ENCODE measurements at places on chromosomes 5 and 9.

- DNase-seq, result no peak
Measured at GRCh38 chr9:95666096-95666784, 149.5 kb upstream of the PTCH1 start.

GRCh38 chr5:153835891-153836515 is 202.7 kb downstream of the FAM114A2 start:
- DNase-seq, result no peak

GRCh38 chr5:89573345-89573744 is 690.4 kb upstream of the MEF2C start:
- no peak for DNase-seq

DNA sequence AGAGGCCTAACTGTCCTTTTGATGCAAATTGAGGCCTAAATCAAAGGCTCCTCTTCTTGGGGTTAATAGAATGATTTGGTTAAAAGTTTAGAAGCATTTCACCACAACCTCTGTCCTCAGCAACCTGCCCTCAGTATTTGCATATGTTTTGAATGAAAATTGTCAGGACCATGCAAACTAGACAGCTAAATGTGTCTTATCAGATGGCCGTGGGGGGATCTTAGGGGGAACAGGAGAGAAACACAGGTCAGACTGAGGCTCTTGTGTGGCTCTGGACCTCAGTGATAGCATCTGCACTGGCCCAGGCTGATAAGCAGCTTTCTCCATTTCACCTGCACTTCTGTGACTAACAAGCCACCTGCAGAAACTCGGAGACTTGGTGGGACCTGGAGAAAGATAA is 49.0 kb downstream of the FOXI1 start:
- DNase-seq, result no peak

- no peak for DNase-seq
Measured at GRCh38 chr9:36870960-36871359, 163.1 kb downstream of the PAX5 start.

DNA sequence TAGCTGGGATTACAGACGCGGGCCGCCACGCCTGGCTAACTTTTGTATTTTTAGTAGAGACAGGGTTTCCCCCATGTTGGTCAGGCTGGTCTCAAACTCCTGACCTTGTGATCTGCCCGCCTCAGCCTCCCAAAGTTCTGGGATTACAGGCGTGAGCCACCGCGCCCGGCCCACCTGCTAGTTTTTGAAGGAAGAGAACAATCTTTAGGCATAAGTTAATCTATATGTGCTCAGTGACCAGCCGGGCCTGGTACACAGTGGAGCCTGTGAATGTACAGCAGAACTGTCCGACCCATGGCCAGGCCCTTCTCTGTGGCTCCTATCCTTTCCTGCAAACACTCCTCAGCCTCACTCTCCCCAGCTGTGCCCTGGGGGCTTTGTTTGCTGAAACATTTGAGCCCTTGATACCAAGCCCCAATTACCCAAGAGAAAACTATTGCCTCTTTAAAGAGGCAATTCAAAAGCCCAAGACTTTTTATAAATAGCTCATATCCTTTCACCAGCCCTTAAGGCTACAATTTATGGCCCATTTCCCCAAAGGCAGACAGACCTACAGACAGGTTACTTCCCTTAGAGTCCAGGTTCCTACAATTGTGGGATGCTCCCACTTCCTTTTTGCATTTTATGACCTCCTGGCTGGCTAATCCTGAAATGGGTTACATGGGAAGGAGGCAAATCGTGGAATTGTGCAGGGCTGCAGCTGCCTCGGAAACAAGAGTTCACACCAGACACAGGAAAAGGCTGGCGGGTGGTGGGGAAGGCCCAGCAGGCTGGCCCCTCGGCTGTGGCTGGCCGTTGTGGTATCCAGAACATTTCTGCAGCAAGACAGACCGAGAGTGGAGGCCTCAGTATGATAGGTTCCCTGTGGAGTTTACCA is 37.5 kb downstream of the SPRY4 start:
- no peak for DNase-seq

GRCh38 chr5:150601491-150602345 is 38.7 kb upstream of the SYNPO start:
- DNase-seq, result no peak

GRCh38 chr9:105114318-105114717 is 130.1 kb upstream of the SLC44A1 start:
- no peak for DNase-seq

DNA sequence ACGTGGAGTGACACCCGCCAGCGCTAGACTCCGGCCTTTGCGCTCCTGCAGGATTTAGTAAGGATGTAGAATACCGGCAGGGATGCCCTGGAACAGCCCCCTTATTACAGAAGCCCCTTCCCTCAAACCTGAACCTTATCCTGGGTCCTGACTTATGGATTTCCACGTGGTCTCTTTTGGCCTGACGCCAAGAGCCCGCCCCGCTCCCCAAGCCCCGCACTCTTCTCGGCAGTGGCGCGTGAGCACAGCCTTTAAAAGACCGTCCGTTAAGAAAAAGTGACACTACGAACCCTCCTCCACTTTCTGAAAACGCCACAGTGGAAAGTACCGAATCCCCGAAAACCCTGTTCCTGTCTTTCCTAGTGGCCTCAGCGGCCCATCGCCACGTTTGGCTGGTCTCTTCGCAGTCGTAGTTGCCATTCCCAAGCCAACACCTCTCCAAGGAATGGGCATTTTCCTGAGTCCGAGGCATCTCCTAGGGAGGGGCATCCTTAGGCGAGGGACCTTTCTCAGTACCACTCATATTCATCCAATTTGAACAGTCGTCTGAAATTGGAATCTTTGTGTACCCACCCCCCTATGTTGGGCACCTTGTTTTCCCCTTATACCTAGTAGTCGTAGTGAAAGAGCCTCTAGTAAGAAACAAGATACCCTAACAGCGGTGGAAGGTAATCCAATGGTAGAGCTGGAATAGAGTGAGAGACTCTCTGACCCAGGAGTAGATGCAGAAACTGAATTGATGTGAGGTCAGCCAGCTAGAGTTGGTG is 732 bp upstream of the MCIDAS start:
- DNase-seq, result no peak

DNA sequence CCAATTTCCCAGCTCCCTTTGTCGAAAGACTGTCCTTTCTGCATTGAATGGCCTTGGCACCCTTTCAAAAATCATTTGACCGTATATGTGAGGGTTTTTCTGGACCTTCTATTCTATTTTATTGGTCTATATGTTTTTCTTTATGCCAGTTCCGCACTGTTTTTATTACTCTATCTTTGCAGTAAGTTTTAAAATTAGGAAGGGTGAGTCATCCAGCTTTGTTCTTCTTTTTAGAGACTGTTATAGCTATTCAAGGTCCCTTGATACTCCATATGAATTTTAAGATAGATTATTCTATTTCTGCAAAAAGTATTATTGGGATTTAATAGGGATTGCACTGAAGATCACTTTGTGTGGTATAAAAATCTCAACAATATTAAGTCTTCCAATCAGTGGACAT is 44.2 kb upstream of the STARD4 start:
- DNase-seq, result no peak

DNA sequence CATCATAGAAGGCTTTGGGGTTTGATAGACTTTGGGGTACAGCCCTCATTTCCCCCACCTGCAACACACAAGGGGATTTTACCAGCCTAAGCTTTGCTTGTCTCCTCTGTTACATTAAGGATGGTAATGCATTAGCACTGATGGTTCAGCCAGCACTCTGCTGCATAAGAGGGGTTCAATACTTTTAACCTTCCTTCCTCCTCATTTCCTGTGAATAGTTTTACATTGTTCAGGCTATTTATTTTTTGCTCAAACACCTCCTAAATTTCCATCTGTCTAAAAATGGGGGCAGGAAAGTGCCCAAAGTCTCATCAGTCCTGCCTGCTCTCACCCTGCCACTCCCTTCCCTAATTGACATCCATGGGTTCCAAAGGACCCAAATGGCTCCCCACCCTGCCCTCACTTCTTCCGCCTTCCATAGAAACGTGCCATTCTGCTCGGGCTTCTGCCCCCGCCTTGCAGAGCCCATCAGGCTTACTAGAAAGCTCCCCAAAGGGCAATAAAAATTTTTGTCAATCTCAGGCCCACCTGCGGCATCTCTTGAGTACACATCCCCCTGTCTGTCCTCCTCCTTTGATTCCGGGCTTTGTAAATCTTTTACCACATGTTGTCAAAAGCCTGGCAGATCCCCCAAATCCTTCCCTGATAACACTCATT is 239.5 kb upstream of the SLC24A2 start:
- no peak for DNase-seq

GRCh38 chr9:110114086-110114858 is 93.7 kb downstream of the C9orf152 start:
- no peak for DNase-seq

DNA sequence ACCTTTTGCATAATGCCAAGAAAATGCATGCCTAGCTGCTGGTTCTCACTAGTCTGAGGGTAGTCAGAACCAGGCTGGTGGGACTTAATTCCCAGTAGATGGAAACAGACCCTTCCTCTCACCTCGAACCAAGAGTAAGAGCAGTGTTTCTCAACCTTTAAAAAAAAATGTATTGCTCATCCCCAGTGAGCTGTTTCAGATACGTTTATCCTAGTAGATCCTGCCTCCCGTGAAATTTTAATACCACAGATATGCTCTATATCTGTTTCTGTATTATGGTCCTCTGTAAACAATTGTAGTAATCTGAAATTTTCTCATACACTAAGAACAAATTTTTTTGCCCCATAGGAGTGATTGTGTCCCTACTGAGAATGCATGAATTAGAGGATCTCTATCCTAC is 86.2 kb downstream of the TEK start:
- DNase-seq, result no peak

GRCh38 chr5:159083548-159084452 is 15.9 kb downstream of the EBF1 start:
- no peak for DNase-seq

GRCh38 chr9:13146840-13147239 is 132.7 kb downstream of the MPDZ start:
- no peak for DNase-seq

- no peak for DNase-seq
Measured at GRCh38 chr5:56269216-56269927, 36.2 kb upstream of the ANKRD55 start.

- no peak for DNase-seq
Measured at GRCh38 chr5:68778484-68778883, 315.3 kb upstream of the SLC30A5 start.

GRCh38 chr5:39652036-39652435 is 227.3 kb upstream of the DAB2 start:
- DNase-seq, result no peak

DNA sequence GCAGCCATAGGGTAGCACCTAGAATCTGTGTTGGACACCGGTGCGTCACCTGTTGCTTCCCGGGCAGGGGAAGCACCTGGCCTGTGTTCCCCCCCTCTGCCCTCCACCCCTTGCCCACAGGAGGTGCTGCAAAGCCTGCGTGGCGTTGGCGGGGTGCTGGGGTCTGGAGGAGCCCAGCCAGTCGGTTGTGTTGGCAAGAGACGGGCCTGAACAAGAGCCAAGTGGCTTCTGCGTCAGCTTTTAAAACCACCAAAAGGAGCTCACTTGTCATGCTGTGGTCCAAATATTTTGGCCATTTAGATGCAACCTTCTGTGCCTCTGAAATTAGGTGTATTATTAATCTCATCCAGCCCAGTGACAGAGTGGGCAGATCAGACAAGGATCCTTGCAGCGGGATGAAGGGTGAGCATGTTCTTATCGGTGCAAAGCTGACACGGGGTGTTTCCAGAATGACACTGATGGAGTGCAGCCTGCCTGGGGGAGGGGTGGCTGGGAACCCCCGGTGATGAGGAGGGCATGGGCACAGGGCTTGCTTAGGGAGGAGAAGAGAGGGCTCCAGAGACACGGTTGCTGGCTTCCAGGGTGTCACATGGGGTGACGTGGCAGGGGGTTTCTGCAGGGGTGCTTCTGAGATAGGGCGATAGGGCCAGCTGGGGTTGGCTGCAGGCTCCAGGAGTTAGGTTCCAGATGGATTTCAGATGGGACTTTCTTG is 9.7 kb upstream of the RXRA start:
- DNase-seq, result no peak

- DNase-seq, result no peak
Measured at GRCh38 chr9:126875756-126876510, 15.5 kb downstream of the ZBTB34 start.

- no peak for DNase-seq
Measured at GRCh38 chr5:64273276-64273675, 107.6 kb downstream of the RNF180 start.

DNA sequence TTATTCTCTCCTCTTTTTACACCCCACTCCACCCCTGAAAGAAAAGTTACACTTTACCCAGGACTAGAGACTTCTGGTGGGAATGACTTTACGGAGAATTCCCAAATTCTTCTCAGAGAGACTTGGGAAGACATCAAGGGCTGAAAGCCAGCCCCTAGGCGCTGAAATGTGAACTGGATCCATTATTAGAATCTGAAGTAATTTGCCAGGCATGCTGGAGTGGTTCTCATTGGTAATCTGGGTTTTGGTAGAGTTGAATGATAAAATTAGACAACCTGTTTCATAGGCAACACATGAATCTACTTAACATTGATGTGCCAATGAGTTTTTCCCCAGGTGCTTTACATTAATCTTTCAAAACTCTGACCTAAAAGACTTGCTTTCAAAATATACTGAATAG is 324.8 kb downstream of the ADAMTS6 start:
- DNase-seq, result no peak

- no peak for DNase-seq
Measured at GRCh38 chr9:89999534-90000370, 394.9 kb downstream of the GADD45G start.

DNA sequence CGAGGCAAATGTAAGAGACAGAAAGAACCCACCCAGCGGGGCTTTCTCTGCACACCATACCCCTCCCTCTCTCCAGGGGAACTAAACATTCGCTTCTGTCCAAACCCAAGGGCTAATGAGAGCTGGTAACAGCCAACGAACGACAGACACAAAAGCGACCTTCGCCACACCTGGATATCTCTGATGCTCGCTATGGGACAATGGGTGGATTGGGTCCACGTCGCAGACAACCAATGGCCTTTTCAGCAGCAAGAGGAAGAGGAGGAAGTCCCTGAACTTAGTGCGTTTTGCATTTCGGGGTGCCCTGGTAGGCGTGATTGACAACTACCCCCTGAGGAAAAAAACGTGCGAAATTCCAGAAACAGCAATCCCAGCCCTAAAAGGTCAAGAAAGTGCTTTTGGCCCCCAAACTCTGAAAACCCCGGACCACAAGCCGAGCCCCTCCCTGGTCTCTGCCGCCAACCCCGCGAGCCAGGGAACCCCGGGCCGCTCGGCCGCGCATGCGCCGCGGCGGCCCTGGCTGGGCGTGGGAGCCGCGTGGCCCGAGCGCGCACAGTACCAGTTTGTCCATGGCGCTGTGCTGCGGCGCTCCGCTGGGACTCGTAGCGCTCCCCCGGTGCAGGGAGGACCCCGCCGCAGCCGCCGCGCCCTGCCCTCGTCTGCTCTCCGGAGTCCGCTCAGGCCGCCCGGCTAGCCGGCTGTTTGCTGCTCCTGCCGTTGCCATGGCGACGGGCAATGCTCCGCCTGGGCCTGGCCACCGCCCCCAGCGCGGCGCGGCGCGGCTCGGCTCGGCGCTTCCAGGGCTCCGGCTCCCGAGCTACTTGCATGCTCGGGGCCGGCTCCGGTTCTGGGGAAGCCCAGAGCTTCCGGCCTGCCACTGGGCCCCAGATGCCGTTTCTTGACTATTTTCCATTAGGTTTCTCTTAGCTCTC is 66.9 kb upstream of the DNAH5 start:
- DNase-seq, result peak; percentile 67

Data from kidney epithelial cell (primary cell).